Stimulated activated CD4-positive, alpha-beta T cell treated with anti-CD3 and anti-CD28 coated beads, Interleukin-2, amount 100 ng/mL, for 24 hours (primary cell): ENCODE measurements at places on chromosomes 13 and 19.

DNA sequence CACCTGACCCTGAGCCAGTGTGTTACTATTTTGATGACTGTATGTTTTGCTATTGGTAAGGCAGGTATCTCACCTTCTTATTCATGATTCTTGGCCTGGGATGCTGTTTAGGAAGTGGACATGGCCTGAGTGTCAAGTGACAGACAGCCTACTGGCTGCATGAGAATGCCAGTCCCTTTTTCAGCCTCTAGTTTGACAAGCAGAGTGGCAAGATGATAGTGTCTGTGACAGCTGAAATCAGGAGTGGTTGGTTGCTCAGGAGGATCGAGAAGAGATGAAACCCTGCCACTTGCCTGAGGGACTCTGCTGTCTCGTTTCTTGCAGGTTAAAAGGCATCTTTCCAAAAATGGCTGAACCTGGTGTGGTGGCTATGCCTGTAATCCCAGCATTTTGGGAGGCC lies 7.1 kb upstream of the ELOF1 start:
- no peak for DNase-seq

DNA sequence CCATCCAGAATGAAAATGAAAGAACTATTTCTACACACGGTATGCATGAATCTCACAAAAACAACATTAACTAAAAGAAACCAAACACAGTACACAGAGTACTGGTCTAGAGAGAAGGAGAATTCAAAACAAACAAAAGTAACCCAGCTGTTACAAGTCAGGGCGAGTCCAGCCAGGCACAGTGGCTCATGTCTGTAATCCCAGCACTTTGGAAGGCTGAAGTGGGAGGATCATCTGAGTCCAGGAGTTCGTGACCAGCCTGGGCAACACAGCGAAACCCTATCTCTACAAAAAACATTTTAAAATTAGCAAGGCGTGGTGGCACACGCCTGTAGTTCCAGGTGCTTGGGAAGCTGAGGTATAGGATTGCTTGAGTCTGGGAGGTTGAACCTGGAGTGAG lies 1.7 kb upstream of the PSMC4 start:
- peak; percentile 17 for DNase-seq

- no peak for DNase-seq
These were observed 196.7 kb downstream of the FOXO1 start for GRCh38 chr13:40469581-40470310.

- DNase-seq, result no peak
These were observed 2749.5 kb downstream of the PCDH9 start for GRCh38 chr13:64480672-64481071.

GRCh38 chr13:47549219-47549752 lies 451.8 kb downstream of the SUCLA2 start:
- no peak for DNase-seq

GRCh38 chr19:32581705-32582179 lies 752 bp downstream of the PDCD5 start:
- DNase-seq, result no peak

DNA sequence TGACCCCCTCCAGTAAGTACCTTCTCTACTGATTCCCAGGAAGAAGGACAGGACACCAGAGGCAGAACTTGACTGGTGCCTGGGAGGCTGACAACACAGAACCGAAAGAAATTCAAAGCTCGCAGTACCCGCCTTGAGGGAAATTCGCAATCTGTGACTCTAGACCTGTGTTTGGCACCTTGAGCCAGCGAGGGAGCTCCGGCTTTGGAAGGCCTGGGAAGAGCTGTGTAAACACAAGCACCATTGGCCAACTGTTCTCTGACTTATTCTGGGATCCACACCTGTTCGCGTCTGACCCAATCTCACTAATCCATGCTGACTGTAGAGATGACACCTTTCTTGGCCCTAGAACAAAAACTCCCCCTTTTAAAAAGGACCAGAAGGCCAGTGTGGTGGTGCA lies 50.7 kb downstream of the CEBPG start:
- no peak for DNase-seq

GRCh38 chr13:41608111-41608838 lies 150.9 kb downstream of the RGCC start:
- no peak for DNase-seq

- DNase-seq, result no peak
These were observed 918.8 kb downstream of the SLITRK1 start for GRCh38 chr13:82963226-82964099.

DNA sequence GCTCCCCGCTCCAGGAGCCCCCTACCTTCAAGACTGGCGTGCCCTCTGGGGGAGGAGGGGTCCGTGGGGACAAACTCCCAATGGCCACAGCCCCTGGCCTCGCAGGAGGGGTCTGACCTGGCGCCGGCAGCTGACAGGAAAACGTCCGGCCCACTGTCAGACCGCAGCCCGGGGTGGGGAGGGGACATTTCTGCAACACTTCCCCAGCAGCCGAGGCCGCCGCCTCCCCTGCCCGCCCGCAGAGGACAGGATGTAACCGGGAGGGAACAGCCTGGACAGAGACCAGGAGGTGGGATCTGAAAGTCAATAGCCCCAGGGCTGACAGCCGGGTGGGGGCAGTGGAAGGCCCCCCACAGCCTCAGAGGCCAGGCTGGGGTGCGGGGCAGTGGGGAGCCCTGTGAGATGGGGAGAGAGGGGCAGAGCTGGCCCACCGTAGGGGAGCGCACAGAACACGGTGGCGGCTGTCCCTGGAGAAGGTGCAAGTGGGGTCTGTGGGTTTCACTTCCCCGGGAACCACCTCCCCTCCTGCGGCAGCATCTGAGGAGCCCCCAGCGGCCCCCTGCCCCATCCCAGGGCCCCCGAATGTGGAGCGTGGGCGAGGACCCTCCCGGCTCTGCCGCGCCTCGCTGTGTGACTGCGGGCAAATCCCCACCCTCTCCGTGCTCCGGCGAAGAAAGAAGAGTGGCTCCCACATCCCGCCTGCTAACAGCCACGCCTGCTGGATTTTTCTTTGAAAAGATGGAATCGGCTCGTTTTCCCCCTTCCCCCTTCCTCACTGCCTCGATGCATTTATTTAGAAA lies at the start of gene PEAK3:
Gene PEAK3, minus strand, starts transcription at position 114 of the 800 bp plus-strand sequence. CDS start 1,244 bp downstream, outside the sequence.
- no peak for DNase-seq

DNA sequence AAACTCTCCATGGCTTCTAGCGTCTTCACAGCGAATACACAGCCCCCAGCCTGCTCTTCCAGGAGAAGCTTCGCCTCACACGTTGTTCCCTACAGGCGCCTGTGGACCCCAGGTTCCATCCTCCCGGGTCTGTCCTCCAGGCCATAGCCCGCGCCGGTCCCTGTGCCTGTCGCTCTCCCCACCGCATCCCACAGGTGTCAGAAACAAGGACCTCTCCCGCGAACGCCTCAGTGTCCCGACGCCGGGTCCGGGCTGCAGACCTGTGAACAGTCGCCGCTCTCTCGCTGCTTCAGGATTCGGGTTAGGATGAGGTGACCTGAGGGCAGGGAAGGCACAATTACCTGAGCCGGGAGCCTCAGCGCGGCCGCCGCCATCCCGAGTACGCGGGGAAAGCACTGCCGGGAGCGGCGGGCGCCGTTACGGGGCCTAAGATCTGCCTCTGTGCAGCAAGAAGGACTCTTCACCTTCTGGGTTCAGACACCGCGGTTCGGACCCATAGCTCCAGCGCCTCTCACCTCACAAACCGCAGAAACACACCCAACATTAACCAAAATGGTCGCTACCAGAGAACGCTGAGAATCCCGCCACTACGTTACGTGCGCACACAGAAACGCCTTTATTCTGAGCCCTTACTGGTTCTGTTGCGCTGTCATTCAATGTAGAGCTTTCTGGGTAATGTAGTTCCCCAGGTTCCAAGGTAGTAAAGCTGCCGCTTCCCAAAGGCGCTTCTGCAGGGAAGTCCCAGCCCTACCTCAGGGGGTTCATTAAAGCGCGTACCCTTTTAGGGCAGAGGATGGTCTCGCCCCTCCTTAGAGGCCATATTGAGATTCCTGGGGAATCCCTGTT lies at the start of gene ZNF418:
Gene ZNF418, minus strand, starts transcription at position 583 of the 846 bp plus-strand sequence. CDS start 1,580 bp downstream, outside the sequence.
- DNase-seq, result peak; percentile 39

GRCh38 chr13:99995104-99995588 lies 13.6 kb downstream of the ZIC2 start:
- no peak for DNase-seq

- no peak for DNase-seq
These were observed 277.8 kb downstream of the LMO7 start for GRCh38 chr13:75913925-75914324.

DNA sequence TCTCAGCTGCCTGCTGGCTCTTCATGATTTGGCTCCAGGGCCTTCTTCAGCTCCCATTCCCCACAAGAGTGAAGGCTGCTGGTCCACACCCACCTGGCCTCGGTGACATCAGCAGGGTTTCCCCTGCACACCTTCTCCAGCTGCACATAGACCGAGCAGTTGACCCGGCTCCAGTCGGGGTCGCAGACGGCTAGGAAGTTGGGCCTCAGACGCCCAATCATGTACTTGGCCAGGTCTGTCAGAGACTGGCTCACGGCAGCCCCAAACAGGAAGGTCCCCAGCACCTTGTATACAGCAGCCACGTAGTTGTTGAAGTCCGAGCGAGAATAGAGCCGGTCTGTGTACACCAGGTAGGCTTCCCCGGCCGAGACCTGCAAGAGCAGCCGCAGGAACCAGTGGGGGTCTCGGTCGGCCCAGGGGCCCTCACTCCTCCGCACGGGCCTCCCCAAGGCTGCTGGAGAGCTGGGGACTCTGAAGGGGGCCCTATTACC lies 3.8 kb downstream of the PLPP2 start:
- no peak for DNase-seq

GRCh38 chr13:113553511-113554332 lies 30.8 kb upstream of the TFDP1 start:
- peak; percentile 9 for DNase-seq

GRCh38 chr13:19766591-19766990 lies 16.2 kb downstream of the PSPC1 start:
- no peak for DNase-seq

DNA sequence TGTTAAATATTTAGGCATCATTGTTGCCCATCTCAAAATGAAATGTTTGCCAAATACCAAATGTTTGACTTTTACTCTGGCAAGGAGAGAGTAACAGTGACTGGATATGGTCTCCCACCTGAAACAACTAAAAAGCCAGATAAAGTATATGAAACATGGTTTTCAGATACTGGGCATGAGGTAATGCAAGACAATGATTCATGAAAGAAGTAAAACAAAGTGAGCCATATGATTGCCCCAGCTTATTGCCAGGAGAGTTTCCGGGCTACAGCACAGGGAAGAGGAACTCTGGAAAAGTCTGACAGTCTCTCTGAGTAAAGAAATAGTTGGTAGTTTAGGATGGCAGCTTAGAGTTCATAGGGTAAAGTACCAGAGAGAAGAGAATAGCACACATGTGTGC lies 354.6 kb downstream of the DNAJC15 start:
- no peak for DNase-seq

DNA sequence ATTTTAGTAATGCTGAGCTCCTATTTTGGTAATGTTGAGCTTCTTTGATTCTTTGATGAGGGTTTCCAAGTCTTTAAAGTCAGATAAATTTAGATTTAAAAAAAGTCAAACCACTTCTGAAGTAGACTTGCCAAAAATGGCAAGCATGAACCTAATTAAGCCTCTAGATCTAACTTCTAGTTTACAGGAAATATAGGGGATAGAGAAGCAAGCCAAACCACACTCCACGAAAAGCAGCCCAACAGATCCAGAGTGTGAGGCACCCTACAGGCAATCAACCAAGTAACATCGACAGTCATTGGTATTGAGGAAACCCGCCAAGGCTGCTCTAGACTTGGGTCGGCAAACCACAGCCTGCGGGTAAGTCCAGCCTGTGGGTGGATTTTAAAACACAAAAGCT lies 3.7 kb downstream of the GGACT start:
- no peak for DNase-seq

DNA sequence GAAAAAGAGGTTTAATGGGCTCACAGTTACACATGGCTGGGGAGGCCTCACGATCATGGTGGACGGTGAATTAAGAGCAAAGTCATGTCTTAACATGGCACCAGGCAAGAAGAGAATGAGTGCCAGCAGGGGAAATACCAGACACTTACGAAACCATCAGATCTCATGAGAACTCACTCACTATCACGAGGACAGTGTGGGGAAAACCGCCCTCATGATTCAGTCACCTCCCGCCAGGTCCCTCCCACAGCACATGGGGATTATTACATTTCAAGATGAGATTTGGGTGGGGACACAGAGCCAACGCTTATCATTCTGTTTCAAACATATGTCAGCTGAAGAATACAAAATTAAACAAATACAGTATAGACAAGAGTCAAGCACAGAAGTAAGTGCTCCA lies 165.1 kb downstream of the PCCA start:
- DNase-seq, result no peak

DNA sequence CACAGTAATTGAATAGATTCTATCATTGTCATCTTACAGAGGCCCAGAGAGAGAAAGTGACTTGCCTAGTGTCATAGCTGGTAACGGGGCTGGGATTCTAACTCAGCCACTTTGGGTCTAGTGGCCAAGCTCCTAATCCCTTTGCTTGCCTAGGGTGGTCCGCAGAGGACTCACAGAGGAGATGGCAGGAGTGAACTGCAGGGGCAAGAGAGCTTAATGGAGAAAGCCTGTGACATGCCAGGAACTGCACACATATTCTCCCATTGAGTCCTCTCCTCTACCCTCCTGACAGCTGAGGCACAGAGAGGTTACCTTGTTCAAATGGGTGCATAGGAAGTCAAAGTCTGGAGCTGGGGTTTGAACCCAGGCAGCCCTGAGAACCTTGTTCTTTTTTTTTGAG lies 2.7 kb downstream of the LSR start:
- no peak for DNase-seq

GRCh38 chr19:52638601-52639000 lies 446 bp upstream of the ZNF83 start:
- DNase-seq, result peak; percentile 9

DNA sequence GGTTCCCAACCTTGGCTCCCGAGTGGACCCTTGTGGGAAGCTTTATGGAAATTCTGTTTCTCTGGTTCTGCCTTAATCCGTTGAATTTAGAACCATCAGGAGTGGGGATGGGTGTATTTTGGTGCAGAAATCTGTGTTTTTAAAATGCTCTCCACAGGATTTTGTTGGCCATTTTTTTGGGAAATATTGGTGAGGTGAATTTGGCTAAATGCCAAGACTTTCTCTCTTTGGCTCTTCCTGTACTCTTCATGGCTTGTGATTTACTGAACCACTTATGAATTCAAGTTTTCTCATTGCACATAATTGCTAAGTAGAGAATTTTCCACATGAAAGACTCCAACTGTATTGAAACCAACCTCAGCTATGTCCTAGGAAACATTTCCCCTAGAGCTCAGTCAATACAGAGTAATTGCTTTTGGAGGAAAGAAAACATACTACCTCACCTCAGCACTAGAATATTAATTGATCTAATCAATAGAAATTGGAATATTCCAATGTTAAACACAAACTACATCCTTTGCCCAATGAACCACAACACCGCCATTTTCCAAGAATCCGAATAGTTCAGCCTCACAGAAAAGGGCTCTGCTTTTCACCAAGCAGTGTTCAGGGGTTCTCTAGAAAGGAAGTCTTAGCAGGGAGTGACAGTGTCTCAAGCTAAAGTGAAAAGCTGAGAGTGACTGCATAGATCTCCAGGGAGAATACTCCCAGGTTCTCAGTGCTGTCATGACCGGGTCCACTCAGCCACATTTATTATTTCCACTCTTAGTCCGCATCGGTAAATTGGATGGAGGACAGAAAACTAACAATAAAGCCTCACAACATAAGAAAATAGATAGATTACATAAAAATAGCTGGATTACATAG lies 60.3 kb downstream of the ERCC5 start:
- DNase-seq, result no peak
